Cardiac atrium fibroblast (primary cell): ENCODE measurements at places on chromosomes 1 and 21. TPM values are rescaled to one million over a fixed set of nuclear protein-coding genes. Genes with fewer than 3 reads are reported as not detected.

Gene DEPDC1
- 4.2 and 14.7 TPM in 2 replicates for total RNA-seq

Gene DNASE2B
- not detected in 2 replicates for total RNA-seq

Gene TGFBR3
- total RNA-seq: 34.7 and 38.8 TPM in 2 replicates

Gene PLPPR5
- not detected in 2 replicates for total RNA-seq
